Spinal cord (tissue), 10 donors: ENCODE measurements at places on chromosomes 11 and 22. TPM values are rescaled to one million over a fixed set of nuclear protein-coding genes. Genes with fewer than 3 reads are reported as not detected.

The IGLL1 gene
- 0.28 TPM for total RNA-seq

GRCh38 chr11:130020323-130020722 lies 17.7 kb upstream of the PRDM10 start:
- no peak for DNase-seq

DNA sequence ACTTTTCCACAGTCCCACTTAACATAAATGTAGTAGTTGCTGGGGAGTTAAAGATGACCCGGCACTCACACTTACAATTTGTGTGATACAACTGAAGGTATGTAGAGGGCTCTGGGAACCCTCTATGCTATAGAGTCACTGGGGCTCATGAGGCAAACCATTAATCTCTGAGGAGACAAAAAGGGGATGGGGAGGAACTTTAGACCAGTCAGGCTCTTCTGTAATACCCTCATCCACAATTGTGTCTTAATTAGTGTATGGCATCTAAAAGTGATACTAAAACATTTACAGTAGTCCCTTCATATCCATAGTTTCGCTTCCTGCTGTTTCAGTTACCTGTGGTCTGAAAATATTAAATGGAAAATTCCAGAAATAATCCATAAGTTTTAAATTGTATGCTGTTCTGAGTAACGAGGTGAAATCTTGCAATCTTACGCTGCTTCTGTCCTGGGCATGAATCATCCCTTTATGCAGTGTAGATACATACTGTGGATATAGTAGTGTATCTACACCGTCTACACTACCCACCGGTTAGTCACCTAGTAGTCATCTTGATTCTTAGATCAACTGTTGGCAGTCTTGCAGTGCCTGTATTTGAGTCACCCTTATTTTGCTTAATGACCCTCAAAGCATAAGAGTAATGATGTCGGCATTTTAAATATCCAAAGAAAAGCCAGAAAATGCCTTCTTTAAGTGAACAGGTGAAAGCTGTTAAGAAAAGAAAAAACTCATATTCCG lies 12.2 kb downstream of the CBL start:
- DNase-seq: no peak

The MYBPC3 gene
- 0.06 TPM for total RNA-seq

The PLAAT2 gene
- 0.28 TPM for total RNA-seq

- DNase-seq: no peak
Observed at GRCh38 chr11:26762089-26762488, 40.2 kb upstream of the SLC5A12 start.

- DNase-seq: no peak
Observed at GRCh38 chr22:24329453-24329852, 58.8 kb downstream of the SPECC1L start.

GRCh38 chr22:46593211-46593681 lies 26.9 kb upstream of the GRAMD4 start:
- no peak for DNase-seq

- DNase-seq: no peak
Observed at GRCh38 chr11:93710239-93710638, 31.1 kb downstream of the TAF1D start.

DNA sequence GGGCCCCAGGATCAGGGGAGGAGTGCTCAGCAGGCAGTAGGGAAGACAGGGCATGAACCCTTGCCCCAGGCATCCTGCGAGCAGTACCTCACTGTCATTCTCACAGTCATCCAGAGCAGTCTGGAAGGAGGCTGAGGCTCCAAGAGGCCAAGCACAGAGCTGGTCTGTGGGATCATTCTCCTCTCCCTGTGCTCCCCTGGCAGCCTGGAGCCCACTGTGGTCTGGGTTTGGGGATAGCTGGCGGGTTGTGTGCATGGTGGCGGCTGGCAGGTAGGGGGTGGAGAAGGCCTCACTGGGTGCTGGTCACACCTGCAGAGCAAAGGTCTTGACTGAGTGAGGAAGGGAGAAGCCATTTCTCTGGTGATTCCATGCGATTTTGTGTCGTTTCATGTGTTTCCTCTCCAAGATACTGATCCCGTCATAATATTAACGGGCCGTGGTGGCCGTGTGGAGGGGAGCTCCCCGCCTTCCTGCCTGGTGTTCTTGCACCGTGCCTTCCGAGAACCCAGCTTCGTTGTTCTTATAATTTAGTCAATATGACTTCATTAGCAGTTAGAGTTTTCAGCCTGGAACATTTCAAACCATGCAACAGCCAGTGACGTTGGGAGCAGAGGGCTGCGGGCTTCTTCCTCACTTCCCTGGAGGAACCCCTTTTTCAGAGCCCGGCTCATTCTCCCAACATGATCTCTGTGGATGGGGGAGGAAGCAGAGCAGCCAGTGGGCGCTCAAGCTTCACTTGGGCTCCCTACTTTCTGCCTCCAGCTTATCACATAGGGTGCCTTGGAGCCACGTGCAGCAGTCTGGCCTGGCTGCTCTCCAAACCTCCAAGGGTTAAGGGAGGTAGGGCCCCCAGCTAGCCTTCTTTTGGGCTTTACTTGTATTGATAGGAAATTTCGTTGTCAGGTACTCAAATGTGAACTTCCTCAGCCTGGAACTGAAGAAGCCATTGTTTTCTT lies 20.8 kb upstream of the ADORA2A start:
- no peak for DNase-seq

GRCh38 chr11:12449961-12450715 lies 72.8 kb downstream of the PARVA start:
- DNase-seq: no peak

GRCh38 chr22:46846150-46846831 lies 83.8 kb downstream of the TBC1D22A start:
- no peak for DNase-seq

DNA sequence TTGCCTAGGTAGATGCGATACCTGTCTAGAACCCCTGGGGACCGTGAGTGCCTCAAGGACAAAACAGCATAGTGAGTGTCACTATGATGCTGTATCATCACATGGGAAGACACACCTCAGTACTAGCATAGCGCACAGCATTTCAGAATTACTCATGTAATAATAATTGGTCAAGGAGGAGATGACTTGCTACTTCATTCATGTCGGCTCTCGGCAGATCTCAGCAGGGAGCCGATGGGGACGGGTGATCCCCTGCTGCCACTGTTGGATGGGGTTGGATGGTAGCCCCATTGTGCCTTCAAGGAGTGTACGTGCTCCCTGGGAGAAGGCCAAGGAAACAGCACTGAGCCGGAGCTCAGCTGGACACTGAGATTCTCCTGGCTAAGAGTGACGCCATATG lies 186.9 kb downstream of the EFCAB6 start:
- no peak for DNase-seq

DNA sequence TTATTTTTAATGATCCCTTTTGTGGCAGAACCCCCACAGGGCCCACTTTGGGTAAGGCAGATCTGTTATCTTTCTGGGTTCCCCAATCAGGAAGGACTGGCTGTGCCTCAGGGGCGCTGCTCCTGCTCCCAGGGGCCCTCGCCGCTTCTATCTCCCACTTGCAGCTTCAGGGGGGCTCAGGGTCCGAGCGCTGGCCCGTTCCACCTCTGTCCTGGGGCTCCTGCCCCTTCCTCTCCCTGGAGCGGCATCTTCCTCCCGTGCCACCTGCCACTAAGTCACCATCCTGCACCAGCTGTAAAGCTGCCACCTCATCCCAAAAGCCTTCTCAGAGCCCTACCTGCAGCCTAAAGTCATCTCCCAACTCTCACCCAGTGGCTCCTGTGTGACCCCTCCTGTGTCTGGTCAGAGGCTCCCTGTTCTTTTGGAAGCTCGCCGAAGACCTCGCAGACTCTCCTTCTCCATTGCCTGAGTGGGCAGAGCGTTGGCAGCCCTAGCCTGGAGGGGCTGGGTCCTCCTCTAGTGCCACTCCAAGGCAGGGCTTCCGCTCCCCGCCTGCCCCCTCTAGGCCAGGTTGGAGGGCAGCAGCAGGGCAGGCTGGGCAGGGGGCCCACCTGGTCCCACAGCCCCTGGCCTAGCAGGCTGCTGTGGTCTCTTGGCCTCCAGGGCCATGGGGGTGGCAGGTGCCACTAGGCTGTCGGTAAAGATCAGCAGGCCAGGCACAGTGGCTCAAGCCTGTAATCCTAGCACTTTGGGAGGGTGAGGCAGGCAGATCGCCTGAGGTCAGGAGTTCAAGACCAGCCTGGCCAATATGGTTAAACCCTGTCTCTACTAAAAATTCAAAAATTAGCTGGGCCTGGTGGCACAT lies 106.7 kb downstream of the MORC2 start:
- no peak for DNase-seq

- no peak for DNase-seq
Observed at GRCh38 chr11:109522116-109522755, 100.2 kb downstream of the C11orf87 start.

- no peak for DNase-seq
Observed at GRCh38 chr11:131817687-131818188, 447.3 kb downstream of the NTM start.

The CNTF gene
- total RNA-seq: 1.8 TPM

The ACTN3 gene
- 0.33 TPM for total RNA-seq

GRCh38 chr11:134659882-134660281 lies 247.8 kb upstream of the B3GAT1 start:
- no peak for DNase-seq

GRCh38 chr11:20207781-20208621 lies 47.7 kb upstream of the DBX1 start:
- peak; percentile 3 for DNase-seq
